ENCODE measurements at places on chromosomes 4 and X.

DNA sequence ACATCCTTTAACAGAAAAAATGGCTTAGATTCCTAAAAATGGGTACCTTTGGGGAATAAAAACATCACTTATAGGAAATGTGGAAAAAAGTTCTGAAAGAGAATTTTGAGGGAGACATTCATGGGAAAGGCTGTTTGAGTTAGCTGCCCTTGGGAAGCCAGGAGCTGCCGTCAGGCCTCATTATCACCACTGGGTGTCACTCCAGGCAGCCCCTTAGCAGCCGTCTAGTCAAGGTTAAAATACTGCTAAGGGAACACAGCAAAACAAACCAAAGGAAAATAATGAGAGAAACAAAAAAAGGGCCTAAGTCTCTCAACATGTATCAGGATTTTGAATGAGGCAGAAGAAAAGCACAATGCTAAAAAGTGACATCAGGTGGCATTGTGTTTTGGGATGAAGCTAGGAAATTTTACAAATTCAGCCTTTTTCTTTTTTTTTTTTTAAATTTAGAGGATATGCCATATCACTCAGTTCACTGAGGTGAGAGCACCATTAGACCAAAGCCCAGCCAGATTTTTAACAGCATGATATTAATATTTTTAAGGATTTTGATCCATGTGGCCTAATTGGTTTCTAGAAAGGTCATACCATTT, 235.3 kb downstream of the GPAT3 start:
- no peak for DNase-seq

- no peak for DNase-seq
Observed at GRCh38 chrX:25810202-25810601, 327.9 kb upstream of the MAGEB18 start.

GRCh38 chrX:55709735-55710134, 7.8 kb upstream of the RRAGB start:
- no peak for DNase-seq

DNA sequence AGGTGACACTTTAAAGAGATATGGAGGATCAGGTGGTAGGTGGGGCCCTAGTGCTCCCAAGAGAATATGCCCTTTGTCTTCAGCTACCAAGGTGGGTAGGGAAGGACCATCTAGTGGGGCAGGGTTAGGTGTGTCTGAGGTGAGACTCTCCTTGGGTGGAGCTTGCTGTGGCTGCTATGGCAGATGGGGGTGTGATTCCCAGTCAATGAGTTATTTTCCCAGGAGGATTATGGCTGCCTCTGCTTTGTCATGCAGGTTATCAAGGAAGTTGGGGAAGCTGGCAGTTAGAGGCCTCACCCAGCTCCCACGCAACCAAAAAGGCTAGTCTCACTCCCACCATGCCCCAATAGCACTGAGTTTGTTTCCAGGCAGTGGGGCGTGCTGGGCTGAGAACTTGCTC, 18.0 kb upstream of the SPIN2A start:
- DNase-seq, result no peak

DNA sequence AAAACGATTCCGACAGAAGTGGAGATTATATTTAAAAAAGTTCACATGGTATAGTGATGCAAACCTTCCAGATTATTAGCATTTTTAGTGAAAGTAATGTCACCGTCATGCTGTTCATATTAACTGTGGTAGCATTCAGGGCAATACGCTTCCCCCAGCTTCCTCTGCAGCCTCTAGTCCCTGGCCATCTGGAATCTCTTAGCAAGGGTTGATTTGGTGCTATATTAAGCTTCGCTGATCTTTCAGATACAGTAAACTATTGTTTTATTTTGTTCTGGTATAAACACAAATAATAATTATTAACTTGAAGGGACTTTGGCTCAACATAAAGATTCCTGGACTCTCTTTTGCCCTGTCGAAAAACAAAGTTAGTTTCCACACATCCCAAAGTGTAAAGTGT, 1080.5 kb upstream of the TENM3 start:
- no peak for DNase-seq

GRCh38 chr4:85979276-85979675, 380.6 kb downstream of the MAPK10 start:
- no peak for DNase-seq

DNA sequence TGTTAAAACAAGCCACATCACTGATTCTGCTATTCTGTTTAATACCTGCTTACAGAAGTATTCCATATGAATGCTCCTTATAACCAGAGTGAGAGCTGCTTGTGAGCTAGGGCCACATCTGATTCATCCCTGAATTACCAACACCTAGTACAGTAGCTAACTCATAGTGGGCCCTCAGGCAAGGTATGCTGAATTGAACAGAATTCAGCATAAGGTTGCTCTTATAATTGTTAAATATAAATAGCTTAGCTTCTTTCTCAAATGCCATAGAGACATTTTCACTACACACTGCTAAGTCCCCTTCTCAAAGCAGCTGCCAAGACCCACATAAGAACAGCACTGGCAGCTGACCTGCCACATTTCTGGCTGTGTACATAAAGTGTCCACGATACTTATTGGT, 27.0 kb upstream of the MCF2 start:
- no peak for DNase-seq

Measured in NCI-H524 treated with DMSO at 0.1 percent for 48 hours (cell line).